BJ (cell line): ENCODE measurements at places on chromosomes 1 and 21.

- no peak for DNase-seq
Measured at GRCh38 chr1:983798-984475, 2.0 kb upstream of the PERM1 start.

DNA sequence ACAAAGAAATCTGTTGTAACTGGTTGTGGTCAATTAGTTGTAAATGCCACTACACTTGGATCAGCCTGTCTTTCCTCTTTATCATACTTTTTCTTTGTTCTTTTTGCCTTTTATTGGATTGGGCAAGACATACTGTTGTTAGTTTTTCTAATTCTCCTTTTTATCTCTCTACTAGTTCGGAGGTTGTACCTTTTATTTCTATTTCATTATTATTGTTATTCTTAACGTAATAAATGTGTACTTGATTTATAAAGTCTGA is 59.2 kb downstream of the IVNS1ABP start:
- no peak for DNase-seq

- no peak for DNase-seq
Measured at GRCh38 chr1:2933431-2934155, 87.7 kb upstream of the ACTRT2 start.

GRCh38 chr1:59438058-59438560 is 141.2 kb downstream of the FGGY start:
- no peak for DNase-seq

DNA sequence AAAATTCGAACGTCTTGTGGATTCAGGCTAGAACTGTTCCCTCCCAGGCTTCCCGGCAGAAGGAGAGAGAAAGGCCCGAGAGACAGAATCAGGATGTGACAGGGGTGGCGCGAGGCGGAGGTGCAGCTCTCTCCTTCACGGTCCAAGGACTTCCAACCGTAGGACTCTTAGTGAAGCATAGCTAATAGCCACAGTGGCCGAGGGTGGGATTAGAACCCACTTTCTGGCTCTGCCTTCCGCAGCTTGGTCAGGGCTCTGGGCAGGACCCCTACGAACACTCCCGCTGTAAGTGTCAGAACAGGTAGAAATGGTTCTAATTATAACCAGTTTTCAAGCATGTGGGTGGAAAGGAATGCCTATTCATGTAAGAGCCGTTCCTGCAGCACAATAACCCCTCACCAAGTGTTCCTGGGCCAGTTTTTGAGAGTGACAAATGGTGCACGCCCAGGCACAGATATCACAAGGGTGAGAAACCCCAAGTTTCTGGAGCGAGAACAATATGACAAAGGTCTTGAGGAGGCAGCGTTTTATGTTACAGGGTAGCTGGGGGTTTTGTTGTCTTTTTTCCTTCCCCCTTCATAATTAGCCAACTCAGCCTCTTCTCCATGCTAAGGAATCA is 86.4 kb downstream of the SYF2 start:
- DNase-seq, result no peak

- no peak for DNase-seq
Measured at GRCh38 chr1:152622803-152623202, at the start of gene LCE3A. TSS of gene LCE3A (minus strand) at chr1:152623103. CDS start at chr1:152623103, 0 bp downstream.

DNA sequence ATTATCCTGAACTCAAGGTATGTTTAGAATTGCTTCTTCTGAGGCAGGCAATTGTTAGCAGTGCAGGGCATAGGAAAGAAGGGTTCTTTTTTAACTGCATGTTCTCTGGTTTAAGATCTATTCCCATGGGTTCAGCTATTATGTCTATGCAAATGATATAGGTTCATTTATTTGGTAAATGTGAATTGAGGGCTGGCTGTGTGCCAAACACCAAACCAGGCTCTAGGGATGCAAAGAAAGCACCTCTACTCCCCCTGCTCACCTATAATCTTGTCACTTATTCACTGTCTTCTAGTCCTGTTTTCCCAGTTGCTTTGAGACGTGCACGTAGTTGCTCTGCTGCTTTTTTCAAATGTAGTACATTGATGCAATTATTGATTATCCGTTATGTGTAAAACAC is 691 bp upstream of the KIFAP3 start:
- no peak for DNase-seq

DNA sequence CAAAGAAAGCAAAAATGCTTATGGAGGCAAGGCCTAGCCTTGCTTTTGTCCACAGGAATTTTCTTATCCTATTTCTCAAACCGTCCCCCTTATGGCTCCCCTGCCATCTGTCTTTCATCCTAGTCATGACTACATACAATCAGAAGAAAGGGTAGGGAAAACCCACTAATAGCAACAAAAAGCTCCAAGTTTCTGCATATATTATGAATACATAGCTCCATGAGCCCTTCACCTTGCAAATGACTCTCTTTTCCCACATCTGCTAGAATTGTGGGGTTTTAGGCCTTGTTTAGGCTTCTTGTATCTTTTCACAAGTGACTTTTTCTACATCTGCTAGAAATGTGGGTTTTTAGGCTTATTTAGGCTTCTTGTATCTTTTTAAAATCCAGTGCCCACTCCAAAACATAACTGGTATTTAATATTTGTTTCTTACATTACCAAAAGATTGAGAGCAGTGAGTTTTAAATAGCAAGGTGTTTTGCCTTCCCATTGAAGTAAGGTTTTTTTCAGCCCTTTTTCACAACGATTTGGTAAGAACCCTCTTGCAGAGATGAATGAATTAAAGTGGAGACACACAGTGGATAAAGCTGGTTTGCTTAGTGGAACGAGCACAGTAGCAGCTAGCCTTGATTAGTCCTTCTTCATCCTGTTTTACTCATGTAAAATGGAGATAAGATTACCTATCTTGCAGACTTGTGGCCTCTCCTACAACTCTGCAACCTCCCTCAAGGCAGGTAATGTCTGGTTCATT is 4.4 kb downstream of the GADD45A start:
- no peak for DNase-seq
